ENCODE measurements at places on chromosomes 11 and 22. TPM values are rescaled to one million over a fixed set of nuclear protein-coding genes. Genes with fewer than 3 reads are reported as not detected.

The RAG2 gene
- total RNA-seq = not detected

The OR51I1 gene
- not detected for total RNA-seq

The MS4A1 gene
- total RNA-seq = not detected

DNA sequence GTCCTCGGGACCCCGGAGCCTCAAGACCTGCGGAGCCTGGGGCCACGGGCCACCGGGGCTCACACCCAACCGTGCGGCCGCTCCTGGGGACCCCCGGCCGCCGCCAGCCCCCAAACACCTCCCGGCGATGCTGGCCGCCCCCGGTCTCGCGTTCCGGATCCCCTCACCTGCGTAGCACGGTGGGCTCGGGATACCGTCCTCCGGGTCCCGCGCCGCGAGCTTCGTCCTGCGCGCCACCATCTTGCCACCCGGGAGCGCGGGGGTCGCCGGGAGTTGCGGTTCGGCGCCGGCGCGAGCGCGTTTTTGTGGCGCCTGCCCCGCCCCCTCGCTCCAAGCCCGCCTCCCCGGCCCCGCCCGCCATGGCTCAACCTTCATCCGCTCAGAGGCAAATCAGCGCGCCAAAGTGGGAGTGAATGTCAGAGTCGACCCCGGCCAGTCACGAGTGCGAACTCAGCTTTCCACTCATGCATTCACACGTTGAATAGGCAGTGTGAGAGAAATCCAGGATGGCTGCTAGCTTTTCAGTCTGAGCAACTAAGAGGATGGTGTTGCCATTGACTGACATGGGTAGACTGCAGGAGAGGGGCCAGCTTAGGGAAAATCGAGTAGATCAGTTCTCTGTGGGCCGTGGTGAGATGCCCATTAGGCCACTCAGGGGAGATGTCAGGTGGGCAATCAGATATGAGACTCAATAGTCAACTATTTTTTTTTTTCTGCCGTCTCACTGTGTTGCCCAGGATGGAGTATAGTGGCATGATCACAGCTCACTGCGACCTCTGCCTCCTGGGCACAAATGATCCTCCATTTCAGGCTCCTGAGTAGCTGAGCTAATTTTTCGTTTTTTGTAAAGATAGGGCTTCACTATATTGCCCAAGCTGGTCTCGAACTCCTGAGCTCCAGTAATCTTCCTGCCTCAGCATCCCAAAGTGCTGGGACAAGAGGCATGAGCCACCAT is 28.3 kb downstream of the SERHL2 start:
- no peak overlapping the region for H3K27ac ChIP-seq
- peaks cover 45% of the 10 kb centered on the region for H3K36me3 ChIP-seq
- peak; percentile 78 for DNase-seq
- no peaks in the 10 kb centered on the region for H3K27me3 ChIP-seq

DNA sequence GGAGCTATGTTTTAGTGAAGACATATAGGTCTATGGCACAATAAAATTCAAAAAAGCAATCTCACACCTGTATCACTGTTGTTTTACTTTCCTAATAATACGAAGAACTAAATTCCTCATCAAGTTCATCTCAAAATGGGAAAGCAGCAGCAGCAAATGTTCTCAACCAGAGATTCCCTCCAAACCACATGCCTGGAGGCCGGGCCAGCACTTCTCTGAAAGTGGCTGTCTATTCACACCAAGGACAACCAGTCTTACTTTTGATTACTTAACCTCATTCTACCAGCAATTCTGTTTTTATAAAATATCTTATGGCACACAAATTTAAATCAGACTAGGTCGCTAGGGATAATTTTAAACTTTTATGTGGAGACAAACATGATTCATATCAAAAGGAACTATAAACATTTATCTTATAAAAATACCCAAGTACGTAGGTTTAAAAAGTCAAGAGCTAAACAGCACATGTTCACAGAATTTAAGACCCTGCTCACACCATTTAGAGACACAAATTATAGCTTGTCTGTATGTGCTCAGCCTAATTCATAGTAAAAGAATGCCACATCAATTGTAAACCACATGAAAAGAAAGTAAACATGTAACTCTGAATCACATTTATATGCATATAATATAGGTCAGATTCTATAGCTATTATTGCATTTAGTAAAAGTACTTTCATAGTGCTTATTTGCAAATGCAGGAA is 46.1 kb downstream of the RRAS2 start:
- no peak overlapping the region for H3K27ac ChIP-seq
- H3K27me3 ChIP-seq = no peaks in the 10 kb centered on the region

GRCh38 chr22:23838681-23839468 is at the start of gene DERL3:
Gene DERL3, minus strand, starts transcription at chr22:23839006. Its CDS starts 19 bp downstream, at chr22:23838987.
- H3K27me3 ChIP-seq = no peaks in the 10 kb centered on the region
- peak; percentile 99 for DNase-seq

The TEX54 gene
- not detected for total RNA-seq

GRCh38 chr11:69078508-69078907 is 29.8 kb downstream of the TPCN2 start:
- no peaks in the 10 kb centered on the region for H3K36me3 ChIP-seq
- peak; percentile 9 for DNase-seq
- H3K27me3 ChIP-seq = no peaks in the 10 kb centered on the region
- no peak overlapping the region for H3K27ac ChIP-seq

GRCh38 chr22:20001082-20001638 is 15.5 kb downstream of the ARVCF start:
- no peaks in the 10 kb centered on the region for H3K4me1 ChIP-seq
- H3K36me3 ChIP-seq = no peaks in the 10 kb centered on the region
- H3K27ac ChIP-seq = no peak overlapping the region
- no peak for DNase-seq
- H3K4me3 ChIP-seq = no peak overlapping the region

- H3K4me3 ChIP-seq = no peak overlapping the region
- no peaks in the 10 kb centered on the region for H3K27me3 ChIP-seq
- H3K36me3 ChIP-seq = no peaks in the 10 kb centered on the region
- H3K4me1 ChIP-seq = no peaks in the 10 kb centered on the region
- no peak for DNase-seq
Measured at GRCh38 chr22:30217698-30218560, 28.6 kb downstream of the LIF start.

The RFPL3 gene
- total RNA-seq = not detected

GRCh38 chr11:3626250-3626960 is 15.4 kb downstream of the ART5 start:
- no peak overlapping the region for H3K27ac ChIP-seq
- no peak for DNase-seq
- no peaks in the 10 kb centered on the region for H3K4me1 ChIP-seq
- H3K36me3 ChIP-seq = no peaks in the 10 kb centered on the region
- no peaks in the 10 kb centered on the region for H3K27me3 ChIP-seq

DNA sequence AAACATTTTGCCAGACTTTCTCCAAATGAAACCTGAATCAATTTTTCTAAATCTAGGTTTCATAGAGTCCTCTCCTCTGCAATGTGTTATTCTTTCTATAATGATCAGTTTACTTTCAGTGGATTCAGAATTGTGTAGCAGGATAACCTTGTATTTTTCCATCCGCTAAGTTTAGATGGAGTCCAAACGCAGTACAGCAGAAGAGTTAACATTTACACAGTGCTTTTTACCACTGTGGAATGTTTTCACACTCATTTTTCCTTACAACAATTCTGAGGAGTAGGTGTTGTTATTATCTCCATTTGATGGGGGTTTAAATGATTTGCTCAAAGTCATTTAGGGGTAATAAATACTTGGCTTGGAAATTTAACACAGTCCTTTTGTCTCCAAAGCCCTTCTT is 9.6 kb downstream of the RAG1 start:
- no peaks in the 10 kb centered on the region for H3K4me1 ChIP-seq
- H3K27me3 ChIP-seq = no peaks in the 10 kb centered on the region
- H3K4me3 ChIP-seq = no peak overlapping the region

The CHRDL2 gene
- 6.9 TPM for total RNA-seq

GRCh38 chr11:27495710-27496300 is 10.8 kb downstream of the LIN7C start:
- H3K27me3 ChIP-seq = no peaks in the 10 kb centered on the region
- DNase-seq = no peak
- no peak overlapping the region for H3K4me3 ChIP-seq
- H3K4me1 ChIP-seq = peaks cover 21% of the 10 kb centered on the region

The ACAT1 gene
- total RNA-seq = 42.3 TPM

DNA sequence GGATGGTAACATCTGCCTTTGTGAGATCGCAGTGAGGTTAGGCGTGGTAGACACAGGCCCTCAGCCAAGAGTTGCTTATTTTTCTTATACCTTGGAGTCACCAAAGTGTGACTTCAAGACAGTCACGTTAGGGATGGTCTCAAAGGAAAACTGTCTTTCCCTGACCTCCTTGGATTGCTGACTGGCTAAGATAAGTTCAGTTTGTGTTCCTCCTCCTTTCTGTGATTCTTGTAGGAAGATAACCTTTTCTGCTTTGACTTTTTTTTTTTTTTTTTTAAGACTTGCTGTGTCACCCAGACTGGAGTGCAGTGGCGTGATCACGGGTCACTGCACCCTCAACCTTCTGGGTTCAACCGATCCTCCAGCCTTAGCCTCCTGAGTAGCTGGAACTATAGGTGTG is 23.1 kb downstream of the TAB1 start:
- no peak overlapping the region for H3K4me3 ChIP-seq
- H3K36me3 ChIP-seq = peaks cover 53% of the 10 kb centered on the region
- no peaks in the 10 kb centered on the region for H3K4me1 ChIP-seq
- H3K27me3 ChIP-seq = no peaks in the 10 kb centered on the region

The CRYBB3 gene
- total RNA-seq = not detected

DNA sequence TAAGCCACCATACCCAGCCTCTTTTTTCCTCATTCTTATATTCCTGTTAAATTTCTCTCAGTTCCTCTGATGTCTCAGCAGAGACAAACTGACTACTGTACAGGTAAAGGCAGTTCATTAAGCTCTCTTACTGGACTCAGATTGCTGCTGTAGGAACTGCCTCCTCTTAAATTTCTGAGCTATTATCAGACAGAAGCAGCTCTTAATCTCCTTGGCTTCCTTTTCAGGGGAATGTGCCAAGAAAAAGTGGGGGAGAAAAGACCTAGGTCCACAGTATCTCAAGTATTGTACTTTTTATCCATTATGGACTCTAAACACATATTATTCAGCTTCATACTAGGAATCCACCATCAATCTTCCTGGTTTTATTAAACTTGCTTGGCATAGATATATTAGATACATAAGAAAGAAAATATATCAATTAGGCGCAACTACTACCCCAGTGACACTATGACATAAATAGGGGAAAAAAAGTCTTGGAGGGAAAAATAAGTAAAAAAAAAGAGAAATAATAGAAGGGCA is 26.1 kb downstream of the MRTFA start:
- H3K4me1 ChIP-seq = peaks cover 17% of the 10 kb centered on the region
- no peak overlapping the region for H3K27ac ChIP-seq
- no peak for DNase-seq

DNA sequence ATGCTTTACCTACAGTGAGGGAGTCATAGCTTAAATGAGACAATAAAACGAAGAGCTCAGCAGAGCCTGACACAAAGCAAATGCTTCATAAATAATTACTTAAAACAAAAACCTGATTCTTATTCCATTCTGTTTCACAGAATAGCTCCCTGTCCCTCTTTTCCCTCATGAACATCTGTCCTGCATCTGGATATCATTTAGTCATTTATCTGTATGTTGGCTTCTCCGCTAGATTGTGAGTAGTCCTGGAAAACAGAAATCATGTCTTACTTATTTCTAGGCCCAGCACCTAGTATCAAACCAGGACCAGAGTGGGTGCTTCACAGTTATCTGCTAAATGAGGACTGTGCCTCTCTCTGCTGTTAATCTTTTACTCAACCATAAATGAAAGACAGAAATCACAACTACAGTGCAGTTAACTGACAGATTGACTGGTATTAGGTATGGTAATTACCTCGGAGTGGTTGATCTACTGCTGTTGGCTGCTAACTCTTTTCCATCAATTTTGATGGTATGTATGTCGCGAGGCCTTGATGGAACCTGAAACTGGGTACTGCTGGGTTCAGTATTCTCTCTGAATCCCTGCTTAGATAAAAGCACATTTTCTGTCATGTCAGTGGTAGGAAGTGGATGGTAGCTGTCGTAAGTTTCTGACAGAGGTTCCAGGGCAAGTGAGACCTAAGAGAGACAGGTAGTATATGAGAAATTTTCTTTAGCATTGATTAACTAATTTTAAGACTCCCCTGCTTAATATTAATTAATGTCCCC is 31.5 kb downstream of the C2CD3 start:
- no peaks in the 10 kb centered on the region for H3K4me1 ChIP-seq
- no peaks in the 10 kb centered on the region for H3K27me3 ChIP-seq
- no peak overlapping the region for H3K27ac ChIP-seq
- H3K4me3 ChIP-seq = no peak overlapping the region
- no peak for DNase-seq
- H3K36me3 ChIP-seq = no peaks in the 10 kb centered on the region

DNA sequence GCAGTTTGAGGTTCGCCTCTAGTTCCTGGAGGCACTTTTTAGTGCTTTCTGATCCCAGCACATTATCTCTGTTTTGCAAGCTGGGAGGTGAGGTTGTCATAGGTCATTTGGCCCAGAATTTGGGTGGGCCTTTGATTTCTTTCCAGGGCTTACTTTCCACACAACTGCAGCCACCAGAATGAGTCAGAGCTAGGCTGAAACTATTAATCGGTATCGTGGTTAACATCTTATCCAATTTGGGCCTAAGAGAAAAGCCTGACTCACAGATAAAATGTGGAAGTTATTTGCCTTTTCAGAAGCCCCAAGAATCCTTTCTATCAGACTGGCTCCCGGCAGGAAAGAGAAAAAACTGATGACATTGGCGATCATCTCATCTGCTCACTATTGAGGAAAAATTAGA is 166.4 kb downstream of the KIRREL3 start:
- no peak overlapping the region for H3K27ac ChIP-seq
- DNase-seq = no peak
- no peaks in the 10 kb centered on the region for H3K27me3 ChIP-seq
- no peaks in the 10 kb centered on the region for H3K36me3 ChIP-seq

GRCh38 chr11:128634395-128634794 is 47.0 kb upstream of the ETS1 start:
- H3K27ac ChIP-seq = no peak overlapping the region
- H3K4me3 ChIP-seq = no peak overlapping the region
- H3K4me1 ChIP-seq = peaks cover 3% of the 10 kb centered on the region
- no peaks in the 10 kb centered on the region for H3K27me3 ChIP-seq
- H3K36me3 ChIP-seq = no peaks in the 10 kb centered on the region
- DNase-seq = no peak

- peak within 1 kb of the TSS; percentile 55 for H3K4me3 ChIP-seq
- H3K36me3 ChIP-seq = peaks cover 6% of the 10 kb centered on the region
- DNase-seq = peak; percentile 82
- peaks cover 6% of the 10 kb centered on the region for H3K4me1 ChIP-seq
- peak within 1 kb of the TSS; percentile 36 for H3K27ac ChIP-seq
- no peaks in the 10 kb centered on the region for H3K27me3 ChIP-seq
Measured at GRCh38 chr11:46381048-46381818, at the start of gene MDK. Gene MDK, plus strand, starts transcription at chr11:46381669. Its CDS starts 389 bp downstream, at chr11:46382058.

GRCh38 chr11:11787305-11788062 is 54.3 kb upstream of the USP47 start:
- no peak overlapping the region for H3K27ac ChIP-seq
- no peaks in the 10 kb centered on the region for H3K27me3 ChIP-seq
- H3K4me3 ChIP-seq = no peak overlapping the region
- peak; percentile 74 for DNase-seq
- no peaks in the 10 kb centered on the region for H3K4me1 ChIP-seq
- H3K36me3 ChIP-seq = no peaks in the 10 kb centered on the region

DNA sequence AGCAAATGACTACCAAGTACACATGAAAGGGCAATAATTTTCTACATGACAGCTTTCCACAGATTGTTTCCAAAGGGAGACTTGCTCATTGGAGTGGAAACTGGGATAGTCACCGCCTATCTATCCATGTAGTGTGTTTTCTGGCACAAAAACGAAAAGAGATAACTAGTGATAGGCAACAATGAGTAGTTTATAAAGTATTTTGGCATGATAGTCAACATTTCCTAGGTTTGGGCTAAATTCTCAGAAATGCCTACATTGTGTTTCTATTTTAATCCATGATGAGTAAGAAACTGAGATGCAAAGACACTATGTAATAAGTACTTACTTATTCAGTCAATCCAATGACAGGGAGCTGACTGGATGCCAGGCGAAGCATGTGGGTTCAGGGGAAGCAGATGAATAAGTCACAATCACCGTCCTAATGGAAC is 1129.1 kb downstream of the DLG2 start:
- no peaks in the 10 kb centered on the region for H3K36me3 ChIP-seq
- H3K4me1 ChIP-seq = no peaks in the 10 kb centered on the region
- no peaks in the 10 kb centered on the region for H3K27me3 ChIP-seq

Measured in pancreas (tissue), 10 donors.